ENCODE measurements at places on chromosomes 4 and X.

GRCh38 chr4:151573474-151573873, 164.5 kb downstream of the FHIP1A start:
- no peak for DNase-seq

DNA sequence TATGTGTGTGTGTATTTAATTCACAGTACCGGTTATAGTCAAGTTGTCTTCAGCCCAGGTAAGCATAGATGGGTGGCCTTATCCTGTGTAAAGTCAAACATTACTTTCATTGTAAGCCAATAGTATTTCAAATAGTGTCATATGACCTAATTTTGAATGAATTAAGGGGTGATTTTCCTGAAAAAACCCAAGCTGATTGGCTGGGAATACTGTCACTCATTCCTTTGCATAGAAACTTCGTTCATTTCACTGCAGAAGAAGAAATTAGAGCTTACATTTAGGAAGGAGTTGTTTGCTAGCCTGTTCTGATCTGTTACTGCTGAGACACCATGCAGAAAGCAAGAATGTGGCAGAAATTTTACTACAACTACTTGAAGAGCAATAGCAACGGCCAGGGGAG, 45.4 kb downstream of the SMARCAD1 start:
- DNase-seq = no peak

- no peak for DNase-seq
Measured at GRCh38 chrX:68829582-68830418, 979 bp downstream of the EFNB1 start.

- peak; percentile 76 for DNase-seq
Measured at GRCh38 chrX:39854772-39855747, 242.7 kb downstream of the BCOR start.

DNA sequence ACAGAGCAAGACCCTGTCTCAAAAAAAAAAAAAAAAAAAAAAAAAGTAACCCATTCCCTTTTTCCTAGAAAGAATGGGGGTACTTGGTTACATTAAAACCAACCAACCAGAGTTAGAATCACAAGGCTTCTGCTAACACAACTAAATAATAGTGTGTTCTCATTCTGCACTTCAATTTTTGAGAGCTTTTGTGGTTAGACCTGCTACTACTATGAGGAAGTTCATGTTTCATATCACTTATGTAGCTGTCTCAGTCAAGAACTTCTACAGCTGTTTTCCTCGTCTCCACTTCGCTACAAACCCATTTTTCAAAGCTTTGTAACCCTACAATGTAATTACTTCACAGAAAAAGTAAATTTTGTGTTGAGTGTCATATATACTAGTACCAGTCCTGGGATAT, 58.3 kb downstream of the PDHA2 start:
- no peak for DNase-seq

- DNase-seq = no peak
Measured at GRCh38 chrX:10015355-10015722, 48.2 kb downstream of the CLDN34 start.

DNA sequence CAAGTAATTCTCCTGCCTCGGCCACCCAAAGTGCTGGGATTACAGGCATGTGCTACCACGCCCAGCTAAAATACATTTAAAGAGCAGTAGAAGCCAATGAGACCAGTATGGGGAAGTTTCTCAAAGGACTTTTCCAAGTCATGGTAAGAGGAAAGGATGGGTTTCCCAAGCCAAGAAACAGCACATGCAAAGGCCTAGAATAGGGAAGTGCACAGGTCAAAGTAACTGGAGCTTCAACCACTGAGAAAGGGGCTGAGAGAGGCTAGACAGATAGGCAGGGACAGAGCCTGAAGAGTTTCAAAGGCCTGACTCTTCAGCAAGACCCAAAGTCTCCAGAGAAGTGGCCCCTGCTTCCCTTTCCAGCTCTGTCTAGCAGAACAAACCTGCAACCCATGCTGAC, 162.1 kb downstream of the CORIN start:
- no peak for DNase-seq

DNA sequence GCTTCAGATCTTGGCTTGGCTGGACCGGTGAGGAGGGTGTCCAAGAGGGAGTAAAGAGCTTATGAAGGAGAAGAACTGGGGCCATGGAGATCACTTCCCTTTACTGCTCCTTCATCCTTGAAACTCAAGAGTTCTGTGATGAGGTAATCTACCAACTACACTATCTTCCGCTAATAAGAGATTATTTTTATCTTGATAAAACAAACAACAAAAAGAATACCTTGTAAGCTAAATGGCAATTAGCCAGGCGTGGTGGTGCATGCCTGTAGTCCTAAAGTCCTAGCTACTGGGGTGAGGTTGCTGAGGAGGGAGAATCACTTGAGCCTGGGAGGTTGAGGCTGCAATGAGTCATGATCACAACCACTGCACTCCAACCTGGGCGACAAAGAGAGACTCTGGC, 47.4 kb downstream of the HAUS3 start:
- DNase-seq = no peak

GRCh38 chr4:186307497-186307896, 41.5 kb downstream of the F11 start:
- DNase-seq = no peak

DNA sequence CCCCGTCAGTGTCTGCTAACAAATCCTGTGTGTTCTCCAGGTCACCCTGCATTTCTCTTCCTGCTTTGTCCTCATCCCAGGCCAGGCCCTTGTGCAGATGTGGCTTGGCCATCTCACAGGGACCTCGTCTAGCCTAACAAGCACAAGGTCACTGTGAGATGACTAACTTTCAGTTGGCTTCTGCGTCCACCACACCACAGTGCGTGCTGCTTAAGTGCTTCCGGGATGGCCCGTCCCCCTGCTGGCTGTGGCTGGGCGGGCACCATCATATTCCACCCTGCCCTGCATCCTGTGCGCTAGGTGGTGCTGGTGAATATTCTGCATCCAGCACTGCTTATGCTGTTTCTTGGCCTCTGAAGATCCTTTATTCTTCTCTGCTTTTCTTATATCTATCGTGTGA, 33.8 kb downstream of the RBBP7 start:
- DNase-seq = no peak

DNA sequence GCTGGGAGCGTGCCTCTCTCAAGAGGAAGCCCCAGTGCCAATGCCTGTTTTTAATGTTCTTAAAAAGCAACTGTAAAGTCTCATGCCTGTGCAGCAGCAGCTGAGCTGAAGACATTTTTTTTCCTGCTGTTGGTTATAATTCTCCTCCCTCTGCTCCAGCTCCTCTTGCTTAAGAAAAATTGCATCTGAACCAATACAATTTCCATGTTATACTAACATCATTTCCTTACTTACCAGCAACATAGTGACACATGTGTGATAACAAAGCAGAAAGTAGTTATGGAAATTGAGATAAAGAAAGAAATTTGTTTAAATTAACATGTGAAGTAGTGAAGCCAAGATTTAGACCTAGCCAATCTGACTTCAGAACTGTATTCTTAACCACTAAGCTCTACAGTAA, 101.4 kb downstream of the TBC1D19 start:
- DNase-seq = no peak

DNA sequence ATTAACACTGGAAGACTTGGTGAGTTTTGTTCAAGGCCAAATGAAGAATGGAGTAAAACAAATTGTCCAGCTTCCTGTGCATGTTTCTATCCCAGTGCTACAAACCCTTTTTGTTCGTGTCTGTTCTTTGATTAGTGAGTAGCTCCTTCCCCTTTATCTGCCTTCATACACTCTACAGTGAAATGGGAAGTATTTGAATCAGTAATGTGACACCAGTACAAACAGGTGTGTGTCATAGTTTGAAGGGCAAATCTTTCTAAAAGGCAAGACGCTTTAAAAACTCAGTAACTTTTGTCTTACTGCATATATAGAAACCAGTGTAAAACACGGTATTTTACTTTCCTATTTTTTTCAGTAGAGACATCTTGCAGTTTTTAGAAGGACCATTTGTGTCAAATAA, 5.9 kb downstream of the ARHGEF38 start:
- DNase-seq = no peak

- DNase-seq = no peak
Measured at GRCh38 chr4:21882051-21882839, 66.3 kb downstream of the KCNIP4 start.

- no peak for DNase-seq
Measured at GRCh38 chr4:61443813-61444510, 243.8 kb downstream of the ADGRL3 start.

GRCh38 chr4:141406237-141406636, 185.5 kb downstream of the ZNF330 start:
- no peak for DNase-seq

- no peak for DNase-seq
Measured at GRCh38 chrX:2343413-2343812, 157.4 kb downstream of the DHRSX start.

DNA sequence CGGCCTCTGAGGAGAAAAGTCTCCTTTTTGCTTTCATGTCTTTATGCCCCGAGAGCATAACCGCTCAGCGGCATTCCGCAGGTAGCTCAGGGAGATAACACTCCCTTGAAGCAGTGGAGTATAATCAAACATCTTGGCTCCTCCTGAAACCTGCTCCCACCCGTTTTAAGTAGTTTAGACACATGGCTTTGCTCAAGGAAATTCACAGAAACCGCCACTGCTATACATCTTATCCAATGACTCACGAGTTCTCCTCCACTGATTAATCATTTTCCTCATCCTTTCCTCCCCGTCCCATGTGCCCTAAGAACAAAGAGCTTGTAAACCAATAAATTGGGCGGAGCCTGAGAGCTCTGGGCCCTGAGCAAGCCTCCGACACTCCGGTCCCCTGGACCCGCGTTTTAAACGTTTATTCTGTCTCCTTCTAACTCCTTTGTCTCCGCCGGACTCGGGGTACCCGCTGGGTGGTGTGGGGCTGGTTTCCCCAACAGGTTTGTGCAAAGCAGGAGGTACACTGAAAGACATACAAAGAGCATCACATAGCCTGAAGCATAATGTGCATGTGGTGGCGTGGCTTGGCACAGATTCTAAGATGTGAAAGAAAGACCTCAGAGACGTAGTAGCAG, 401.2 kb downstream of the TLL1 start:
- DNase-seq = no peak

DNA sequence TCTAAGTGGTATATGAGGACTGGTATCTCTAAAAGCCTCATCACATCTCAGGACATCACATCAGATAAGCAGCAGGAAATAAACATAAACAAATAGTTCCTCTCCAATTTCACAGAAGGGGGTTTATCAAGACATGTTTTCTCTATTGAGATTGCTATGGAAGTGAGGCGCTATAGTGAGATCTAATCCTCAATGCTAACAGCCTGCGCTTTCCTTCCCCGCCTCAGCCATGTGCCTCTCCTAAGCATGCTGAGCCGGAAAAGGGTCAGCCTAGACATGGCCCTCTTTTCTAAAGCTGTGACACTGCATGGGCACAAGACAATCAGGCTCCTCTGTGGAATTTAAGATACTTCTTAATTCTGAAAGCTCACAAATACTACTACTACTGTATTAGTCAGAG, 286.1 kb downstream of the INPP4B start:
- DNase-seq = no peak

DNA sequence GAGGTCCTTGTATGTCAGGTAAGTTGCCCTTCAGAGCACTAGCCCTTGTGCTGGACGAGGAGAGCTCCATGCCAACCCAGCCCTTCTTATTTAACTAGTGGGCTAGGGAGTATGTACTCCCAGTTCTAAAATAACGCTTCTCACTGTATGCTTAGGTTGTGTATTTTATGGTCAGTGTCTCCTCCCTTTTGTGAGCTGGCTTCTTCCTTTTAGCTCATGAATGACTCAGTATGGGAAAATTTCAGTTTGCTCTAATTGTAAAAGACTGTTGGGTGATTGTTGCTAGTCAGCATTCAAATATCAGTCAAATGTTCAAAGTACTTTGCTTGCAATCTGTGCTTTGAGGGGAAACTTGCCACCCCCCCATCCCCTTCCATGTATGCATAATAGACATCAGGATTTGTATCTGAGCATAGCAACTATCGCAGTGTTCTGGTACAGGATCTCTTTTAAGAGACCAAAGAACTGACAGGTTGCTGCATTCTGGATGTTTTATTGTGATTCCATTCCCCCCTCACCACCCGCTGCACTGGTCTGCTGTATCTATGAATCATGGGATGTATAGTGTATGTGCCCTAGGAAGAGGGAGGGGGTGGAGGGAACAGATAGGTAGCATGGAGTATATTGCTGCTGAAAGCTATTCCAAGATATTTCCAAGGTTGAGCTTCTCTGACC, 34.7 kb downstream of the DLG3 start:
- no peak for DNase-seq

DNA sequence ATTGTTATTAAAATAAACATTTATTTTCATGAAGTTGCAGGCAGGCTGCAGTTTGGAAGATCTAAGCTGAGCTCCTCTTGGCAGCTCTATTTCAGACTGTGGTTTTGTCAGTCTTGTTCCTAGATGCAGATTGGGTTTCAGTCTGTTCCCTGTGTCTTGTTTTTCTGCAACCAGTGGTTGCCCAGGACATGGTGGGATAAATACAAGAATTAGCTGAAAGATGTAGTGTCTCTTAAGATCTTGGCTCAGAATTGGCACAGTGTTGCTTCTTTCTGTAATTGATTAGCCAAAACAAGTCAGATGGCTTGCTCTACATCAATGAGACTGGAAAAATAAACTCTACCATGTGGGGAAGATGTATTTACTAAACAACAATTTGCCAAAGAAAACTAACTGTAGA, 283.0 kb upstream of the BOD1L1 start:
- no peak for DNase-seq

DNA sequence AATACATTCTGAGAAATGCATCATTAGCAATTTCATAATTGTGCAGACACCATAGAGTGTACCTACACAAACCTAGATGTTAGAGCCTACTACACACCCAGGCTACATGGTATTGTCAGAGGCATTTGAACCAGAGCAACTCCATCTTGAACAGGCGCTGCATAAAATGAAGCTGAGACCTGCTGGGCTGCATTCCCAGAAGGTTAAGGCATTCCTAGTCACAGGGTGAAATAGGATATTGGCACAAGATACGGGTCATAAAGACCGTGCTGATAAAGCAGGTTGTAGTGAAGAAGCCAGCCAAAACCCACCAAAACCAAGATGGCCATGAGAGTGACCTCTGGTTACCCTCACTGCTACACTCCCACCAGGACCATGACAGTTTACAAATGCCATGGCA, 116.4 kb downstream of the LARP7 start:
- DNase-seq = no peak
